H7 (cell line): ENCODE measurements at places on chromosomes 5 and 9. TPM values are rescaled to one million over a fixed set of nuclear protein-coding genes. Genes with fewer than 3 reads are reported as not detected.

DNA sequence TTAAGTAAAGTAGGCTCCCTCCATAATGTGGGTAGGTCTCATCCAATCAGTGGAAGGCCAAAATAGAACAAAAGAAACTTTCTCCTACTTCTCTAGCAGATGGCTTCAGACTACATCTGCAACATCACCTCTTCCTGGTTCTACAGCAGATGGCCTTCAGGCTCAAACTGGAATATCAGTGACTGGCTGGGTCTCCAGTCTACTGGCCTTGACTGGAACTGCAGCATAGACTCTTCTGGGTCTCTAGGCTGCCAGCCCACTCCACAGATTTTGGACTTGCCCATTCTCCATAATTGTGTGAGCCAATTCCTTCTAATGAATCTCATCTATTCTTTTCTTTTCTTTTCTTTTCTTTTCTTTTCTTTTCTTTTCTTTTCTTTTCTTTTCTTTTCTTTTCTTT is 64.8 kb downstream of the ACER2 start:
- no peak for DNase-seq

DNA sequence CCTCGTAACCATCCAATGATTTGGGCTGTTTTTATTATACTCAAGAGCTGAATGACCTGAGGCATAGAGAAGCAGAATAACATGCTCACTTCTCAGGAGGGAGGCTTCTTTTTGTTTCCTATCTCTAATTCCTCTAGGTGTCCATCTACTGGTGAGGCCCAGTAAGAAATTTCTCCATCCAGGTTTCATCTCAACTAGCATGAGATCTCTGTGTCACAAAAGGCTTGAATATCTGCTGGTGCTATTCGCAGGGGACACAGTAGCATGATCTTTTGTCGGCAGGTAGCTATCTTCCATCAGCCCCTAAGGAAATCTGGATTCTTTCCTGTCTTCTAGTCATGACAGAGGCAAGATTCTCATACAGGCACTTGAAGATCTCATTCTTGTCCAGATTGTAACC is 8.9 kb downstream of the IFNE start:
- DNase-seq, result no peak

- no peak for DNase-seq
Measured at GRCh38 chr9:125644819-125645507, 62.0 kb downstream of the MAPKAP1 start.

DNA sequence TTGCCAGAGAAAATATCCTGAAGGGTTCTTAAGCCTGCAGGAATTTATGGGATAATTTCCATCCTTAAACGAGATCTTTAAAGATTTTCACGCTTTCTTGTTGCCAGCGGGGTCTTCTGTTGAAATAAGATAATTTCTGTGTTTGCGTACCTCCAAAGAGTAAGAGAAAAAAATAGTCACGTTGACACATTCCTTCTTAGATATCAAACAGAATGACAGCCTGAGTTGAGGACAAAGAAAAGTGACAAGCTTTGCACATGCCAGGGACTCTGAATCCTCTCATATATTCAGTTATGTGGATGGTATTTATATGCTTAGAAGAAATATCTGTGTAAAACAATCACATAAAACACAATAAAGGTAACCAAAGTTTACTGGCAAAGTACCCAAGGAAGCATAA is 21.6 kb upstream of the PAM start:
- no peak for DNase-seq

Gene SHOC1
- total RNA-seq, result not detected in 2 replicates

Gene PCAT7
- 1.3 and 2.3 TPM in 2 replicates for total RNA-seq
